ENCODE measurements at places on chromosomes 2 and 18.

DNA sequence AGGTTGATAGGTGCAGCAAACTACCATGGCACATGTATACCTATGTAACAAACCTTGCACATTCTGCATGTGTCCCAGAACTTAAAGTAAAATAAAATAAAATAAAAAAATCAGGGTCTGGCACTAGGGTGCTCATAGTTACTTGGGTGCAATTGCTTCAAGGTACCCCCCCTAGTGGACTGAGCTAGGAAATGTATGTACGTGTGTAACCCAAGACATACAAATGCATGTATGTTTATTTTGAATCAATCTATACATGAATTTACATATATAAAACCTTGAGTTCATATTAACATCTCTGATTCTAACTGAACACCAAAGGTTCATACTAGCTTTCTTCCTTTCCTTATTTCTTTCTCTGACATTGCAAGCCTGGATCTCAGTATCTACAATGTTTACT, 51.5 kb downstream of the USP37 start:
- no peak for DNase-seq

DNA sequence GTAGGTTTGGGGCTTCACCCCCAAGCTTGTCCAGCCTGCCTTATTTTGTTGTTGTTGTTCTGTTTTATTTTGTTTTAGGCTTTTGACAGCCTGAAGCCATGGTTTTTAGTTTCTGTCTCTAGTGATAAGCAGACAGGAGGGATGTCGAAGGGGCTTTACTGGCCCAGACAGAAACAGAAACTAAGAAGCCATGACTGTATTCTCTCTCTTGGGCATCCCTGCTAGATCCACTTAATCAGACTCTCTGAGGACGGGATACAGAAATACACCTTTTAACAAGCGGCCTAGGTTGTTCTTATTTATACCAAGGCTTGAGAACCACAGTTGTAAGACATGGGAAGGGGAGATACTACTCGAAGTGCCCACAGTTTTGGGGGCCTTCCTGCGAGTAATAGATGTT, 330.9 kb downstream of the SLC8A1 start:
- no peak for DNase-seq

- DNase-seq, result no peak
Observed at GRCh38 chr2:231780123-231780908, 766 bp downstream of the PDE6D start.

- DNase-seq, result no peak
Observed at GRCh38 chr2:226665306-226665831, 134.3 kb downstream of the IRS1 start.

- DNase-seq, result no peak
Observed at GRCh38 chr2:140117386-140117785, 1337.2 kb upstream of the NXPH2 start.

DNA sequence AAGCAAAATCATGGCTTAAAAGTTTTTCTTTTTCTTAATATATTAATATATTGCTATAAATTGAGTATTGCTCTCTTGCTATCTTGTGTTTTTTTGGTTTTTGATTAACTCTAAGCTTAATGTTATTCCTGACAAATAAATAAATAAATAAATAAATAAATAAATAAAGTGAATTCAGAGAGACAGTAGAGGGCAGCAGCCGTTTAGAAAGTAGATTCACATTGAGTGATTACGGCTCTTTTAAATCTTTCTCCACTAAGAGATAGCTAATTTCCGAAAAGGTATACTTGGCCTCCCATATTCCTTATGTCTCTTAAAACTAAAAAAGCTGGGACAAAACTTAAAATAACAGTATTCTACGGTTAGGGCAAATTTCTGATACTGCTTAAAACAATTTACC, 34.3 kb downstream of the MSH2 start:
- DNase-seq, result peak; percentile 4

DNA sequence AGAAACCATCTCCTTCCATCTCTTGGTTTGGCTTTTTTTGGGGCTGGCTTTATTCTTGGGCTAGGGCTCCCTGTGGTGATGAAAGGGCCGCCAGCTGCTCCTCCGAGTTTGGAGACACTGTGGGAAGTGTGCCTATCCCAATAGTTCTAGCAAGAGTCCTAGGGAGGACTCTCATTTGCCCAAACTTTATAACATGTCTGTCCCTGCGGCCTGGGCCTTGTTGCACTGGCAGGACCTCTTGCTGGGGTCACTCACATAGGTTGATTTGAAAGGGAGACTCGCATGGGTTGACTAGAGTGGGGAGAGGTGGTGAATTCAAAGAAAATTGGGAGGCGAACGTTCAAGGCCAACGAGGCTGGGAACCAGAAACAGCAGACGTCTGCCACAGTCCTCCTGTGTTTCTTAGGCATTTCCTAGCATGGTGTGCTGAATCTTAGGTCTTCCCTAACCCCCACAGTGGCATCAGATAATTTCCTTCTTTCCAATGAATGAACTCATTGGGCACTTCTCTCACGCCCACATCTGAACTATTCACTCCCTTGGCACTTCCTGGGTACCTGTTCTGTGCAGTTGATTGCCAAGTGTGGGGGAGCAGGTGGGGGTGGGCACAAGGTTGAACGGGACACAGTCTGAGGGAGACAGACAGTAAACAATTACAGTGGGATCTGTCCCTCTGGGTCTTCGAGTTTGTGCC, 26.8 kb downstream of the NIFK start:
- no peak for DNase-seq

DNA sequence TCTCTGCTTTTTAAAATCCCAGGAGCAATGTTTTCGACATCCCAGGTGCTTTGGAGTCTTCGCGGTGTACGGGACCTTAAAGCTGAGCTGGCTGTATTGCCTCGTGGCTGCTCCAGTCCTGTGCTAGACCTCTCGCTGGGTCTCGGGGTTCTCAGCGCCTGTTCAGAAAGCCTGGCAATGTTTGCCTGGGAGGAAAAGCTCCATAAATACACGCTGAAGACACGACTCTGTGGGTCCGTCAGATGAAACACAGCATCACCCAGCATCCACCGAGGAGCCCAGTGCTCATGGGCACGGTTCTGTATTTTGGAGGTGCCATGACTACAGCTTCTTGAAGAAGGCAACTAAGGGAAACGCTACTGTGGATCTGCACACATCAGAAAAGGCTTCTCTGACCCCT, 21.6 kb downstream of the MBP start:
- DNase-seq, result no peak

DNA sequence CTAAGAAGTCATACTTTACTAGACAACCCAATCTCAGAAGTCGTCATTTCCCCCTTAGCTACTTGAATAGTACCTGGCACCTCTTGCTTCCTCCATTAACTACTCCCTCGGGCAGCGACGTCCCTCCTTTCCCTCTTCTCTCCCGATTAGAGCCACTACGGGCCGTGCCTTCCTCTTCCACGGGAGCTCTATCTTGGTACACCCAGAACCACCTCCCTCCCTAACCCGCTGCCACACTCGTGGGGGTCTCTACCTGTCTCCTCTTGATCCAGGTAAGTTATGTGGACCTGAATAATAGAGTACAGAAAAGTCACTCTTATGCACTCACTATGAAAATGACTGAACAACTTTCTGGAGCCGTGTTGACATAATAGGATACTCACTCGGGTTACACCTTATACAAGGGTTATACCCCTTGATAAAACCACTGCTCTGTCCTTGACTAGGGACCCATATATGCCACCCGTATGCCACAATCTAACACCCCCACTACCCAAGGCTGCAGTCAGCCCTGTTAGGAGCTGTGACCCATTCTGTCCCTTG, 595 bp upstream of the HDHD2 start:
- no peak for DNase-seq

DNA sequence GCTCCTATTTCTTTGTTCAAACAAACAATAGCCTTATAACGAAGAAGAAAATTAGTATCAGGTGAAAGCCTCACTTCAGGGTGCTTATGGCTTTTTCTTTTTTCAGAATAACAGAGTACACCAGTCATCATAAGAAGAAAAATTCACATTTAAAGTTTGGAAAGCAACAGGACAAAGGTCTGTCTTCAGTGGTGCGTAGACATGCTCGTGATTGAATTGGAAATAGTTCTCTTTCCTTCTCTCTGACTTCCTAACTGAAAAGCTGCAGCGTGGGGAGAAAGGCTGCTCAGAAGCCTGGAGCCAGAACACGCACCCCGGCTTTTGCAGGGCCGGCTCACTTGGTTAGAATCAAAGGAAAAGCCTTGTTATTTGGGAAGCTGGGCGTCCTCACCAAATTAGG, 127.6 kb upstream of the ZNF516 start:
- no peak for DNase-seq

DNA sequence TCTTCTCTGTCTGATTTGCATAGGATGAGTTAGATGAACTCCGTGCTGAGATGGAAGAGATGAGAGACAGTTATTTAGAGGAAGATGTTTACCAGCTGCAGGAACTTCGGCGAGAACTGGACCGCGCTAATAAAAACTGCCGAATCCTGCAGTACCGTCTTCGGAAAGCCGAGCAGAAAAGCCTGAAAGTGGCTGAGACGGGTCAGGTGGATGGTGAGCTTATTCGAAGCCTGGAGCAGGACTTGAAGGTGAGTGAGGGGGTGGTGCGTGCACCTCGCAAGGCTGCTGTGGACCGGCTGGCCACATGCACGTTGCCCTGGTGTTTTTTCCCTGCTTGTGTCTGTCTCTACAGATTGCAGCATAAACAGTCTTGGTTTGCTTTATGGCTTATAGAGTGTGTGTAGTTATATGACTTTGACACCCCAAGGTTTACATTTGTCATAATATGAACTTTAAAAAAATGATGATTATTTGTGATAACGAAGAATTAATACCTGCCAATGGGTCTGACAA, 13.1 kb downstream of the MTCL1 start:
- DNase-seq, result no peak

DNA sequence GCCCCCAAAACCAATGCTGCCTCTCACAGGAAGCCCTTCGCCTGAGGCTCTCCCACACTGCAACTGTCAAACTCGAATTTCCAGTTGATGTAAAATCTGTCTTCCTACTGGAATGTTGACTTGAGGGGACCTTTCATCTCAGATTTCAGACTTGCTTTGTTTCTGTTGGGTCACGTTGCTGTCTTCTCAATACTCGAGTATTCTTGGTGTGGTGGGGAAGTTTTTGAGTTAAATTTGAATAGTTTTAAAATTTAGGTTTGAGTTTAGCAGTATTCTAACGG, 50.8 kb downstream of the AGAP1 start:
- DNase-seq, result no peak

DNA sequence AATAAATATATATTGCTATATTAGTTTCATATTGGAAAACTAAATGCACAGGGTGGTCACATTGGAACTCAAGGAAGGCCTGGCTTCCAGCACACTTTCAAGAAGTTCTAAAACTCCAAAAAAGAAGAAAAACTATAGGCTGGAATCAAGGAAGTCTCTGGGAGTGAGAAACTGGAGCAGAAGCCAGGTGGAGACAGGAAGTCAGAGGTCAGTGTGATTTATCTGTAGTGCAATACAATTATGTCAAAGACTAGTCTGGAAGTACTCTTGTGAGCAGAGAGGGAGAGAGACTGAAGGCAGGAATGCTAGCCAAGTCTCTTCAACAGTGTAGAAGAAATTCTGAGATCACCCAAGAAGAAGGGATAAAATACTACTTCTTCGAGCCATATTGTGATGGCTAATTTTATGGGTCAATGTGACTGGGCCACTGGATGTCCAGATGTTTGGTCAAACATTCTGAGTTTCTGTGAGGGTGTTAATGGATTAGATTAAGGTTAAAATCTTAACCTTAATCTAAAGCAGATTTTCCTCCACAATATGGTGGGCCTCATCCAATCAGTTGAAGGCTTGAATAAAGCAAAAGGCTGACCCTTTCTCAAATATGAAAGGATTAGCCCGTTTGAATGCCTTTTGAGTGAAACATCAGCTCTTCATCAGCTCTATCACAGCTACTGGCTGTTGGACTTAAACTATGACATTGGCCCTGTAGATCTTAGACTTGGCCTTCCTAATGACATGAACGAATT, 208.0 kb downstream of the TDRD15 start:
- no peak for DNase-seq

GRCh38 chr2:236671896-236672562, 102.4 kb downstream of the ACKR3 start:
- no peak for DNase-seq

DNA sequence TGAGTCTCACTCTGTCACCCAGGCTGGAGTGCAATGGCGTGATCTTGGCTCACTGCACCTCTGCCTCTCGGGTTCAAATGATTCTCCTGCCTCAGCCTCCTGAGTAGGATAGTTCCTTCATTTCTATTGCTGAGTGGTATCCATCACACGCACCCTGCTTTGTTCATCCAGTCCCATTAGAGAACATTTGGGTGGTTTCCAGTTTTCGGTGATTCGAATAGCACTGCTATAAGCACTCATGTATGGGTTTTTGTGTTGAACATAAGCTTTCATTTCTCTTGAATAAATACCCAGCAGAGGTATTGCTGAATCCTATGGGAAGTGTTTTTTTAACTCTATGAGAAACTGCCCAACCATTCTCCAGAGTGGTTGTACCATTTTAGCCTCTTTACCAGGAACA, 147.3 kb downstream of the DDX1 start:
- DNase-seq, result no peak

DNA sequence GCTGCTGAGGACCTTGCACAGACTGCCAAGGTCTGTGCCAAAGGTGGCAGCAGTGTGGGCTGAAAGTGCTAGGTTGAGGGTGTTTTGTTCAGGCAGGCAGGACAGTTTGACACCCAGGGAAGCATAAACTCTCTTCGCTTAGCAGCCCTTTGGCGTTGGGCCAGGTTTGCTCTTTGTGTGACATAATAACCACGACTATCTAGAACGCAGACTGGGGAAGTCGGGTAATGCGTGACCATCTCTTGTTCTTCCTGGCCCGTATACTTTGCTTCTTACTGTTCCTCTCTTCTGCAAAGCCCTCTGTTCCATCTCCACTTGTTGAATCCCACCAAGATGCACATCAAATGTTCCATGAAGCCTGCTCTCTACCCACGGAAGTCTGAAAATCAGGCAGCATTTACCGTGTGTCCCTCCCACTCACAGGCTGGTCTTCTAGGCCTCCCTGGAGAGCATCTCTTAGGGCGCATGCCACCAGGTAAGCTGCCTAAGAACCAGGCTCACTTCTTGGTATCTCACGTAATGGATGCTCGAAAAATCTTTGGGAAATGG, 96.7 kb upstream of the LMAN1 start:
- no peak for DNase-seq

- DNase-seq, result no peak
Observed at GRCh38 chr18:57984490-57985115, 59.4 kb upstream of the NEDD4L start.

- no peak for DNase-seq
Observed at GRCh38 chr2:198283146-198283545, 478.8 kb downstream of the PLCL1 start.

GRCh38 chr2:71850306-71850801, 297.3 kb downstream of the CYP26B1 start:
- DNase-seq, result no peak

- no peak for DNase-seq
Observed at GRCh38 chr18:34028324-34028723, 196.4 kb downstream of the NOL4 start.

- no peak for DNase-seq
Observed at GRCh38 chr2:32719933-32720716, 92.3 kb downstream of the TTC27 start.

GRCh38 chr2:201345625-201346213, 11.4 kb downstream of the FLACC1 start:
- no peak for DNase-seq

- DNase-seq, result no peak
Observed at GRCh38 chr2:64317707-64318475, 136.1 kb upstream of the LGALSL start.

GRCh38 chr2:188813315-188813714, 160.9 kb upstream of the COL3A1 start:
- no peak for DNase-seq

Measured in NCI-H1930 (cell line).